ENCODE measurements at places on chromosomes 5 and 9.

DNA sequence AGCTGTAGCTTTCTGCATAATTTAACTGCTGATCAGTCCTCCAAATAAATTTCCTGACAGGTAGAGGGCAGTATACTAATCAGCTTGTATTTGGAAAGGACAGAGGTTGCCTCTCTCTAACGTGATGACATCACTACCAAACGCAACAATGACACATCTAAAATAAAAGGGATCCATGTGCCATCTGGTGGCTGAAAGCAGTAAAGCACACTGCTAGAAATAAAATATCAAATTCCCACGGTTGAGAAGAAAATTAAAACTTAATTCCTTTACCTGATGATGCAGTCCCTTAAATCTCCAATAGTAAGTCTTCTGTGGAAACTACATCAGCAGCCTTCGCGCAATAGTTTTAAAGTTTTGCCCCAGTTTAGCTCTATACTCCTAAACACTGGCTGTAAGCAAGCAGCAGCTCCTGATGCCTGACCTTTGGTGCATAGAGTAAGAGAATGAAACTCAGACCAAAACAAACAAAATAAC, 54.5 kb downstream of the DIAPH1 start:
- DNase-seq: peak; percentile 88

GRCh38 chr5:103990064-103990463, 427.5 kb upstream of the NUDT12 start:
- DNase-seq: no peak

- DNase-seq: no peak
These were observed 63.1 kb downstream of the ADAMTS6 start for GRCh38 chr5:65418661-65419060.

GRCh38 chr5:61817472-61818326, 485.6 kb downstream of the ZSWIM6 start:
- DNase-seq: peak; percentile 54

GRCh38 chr9:31519826-31520225, 864.6 kb upstream of the ACO1 start:
- DNase-seq: no peak

DNA sequence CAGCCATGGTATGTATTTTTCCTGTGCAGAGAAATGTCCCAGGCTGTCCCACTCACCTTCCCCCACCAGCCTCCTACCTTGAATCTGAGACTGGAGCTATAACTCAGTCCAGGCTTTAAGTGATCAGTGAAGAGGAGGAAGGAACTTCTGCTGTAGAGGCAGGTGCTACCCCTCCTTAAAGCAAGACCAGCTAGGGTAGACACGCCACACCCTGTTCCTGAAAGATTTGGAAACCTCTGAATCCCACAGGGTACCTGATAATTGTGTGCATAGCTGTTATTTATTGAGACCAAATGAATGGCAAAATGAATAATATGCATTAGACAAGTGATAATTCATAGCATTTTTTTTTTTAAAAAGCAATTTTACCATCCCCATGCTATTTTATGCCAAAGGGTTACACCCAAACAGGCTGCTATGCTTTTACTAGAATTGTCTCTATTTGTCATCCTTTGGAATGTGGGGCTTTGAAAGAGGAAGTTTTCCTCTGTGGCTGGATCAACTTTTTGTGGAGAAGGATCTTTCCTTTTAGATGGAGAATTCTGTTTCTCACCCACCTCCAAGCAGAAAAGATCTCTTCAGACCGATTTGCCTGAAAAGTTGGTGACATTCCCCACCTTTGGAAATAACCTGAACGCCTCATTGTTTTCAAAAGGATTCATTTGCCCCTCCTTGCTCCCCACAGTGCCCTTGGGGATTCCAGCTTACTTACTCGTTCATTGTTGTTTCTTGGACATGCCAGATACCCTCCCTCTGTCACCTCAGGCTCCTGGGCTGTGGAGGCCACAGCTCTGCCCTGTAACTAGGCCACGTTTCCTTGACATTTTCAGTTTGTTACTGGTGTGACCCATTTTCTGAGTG, 248.7 kb downstream of the NR3C1 start:
- no peak for DNase-seq

- no peak for DNase-seq
These were observed 34.1 kb upstream of the NR4A3 start for GRCh38 chr9:99787556-99787955.

DNA sequence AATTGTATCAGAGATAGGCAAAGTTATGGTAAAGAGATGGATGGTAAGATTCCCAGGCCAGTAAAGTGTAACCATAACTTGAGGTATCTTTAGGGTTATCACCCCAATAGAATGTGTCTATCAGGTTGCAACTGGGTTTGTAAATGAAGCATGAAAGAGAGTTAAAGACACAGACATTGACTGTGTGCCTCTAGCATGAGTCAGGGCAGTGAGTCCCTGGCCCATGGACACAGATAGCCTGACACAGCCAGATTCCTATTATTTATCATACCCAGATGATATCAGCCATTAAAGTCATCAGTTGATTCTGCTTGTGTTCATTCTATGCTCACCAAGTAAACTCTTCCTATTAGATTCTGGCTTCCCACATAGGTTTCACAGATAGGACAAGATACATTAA, 33.5 kb upstream of the SNAPC3 start:
- DNase-seq: no peak

DNA sequence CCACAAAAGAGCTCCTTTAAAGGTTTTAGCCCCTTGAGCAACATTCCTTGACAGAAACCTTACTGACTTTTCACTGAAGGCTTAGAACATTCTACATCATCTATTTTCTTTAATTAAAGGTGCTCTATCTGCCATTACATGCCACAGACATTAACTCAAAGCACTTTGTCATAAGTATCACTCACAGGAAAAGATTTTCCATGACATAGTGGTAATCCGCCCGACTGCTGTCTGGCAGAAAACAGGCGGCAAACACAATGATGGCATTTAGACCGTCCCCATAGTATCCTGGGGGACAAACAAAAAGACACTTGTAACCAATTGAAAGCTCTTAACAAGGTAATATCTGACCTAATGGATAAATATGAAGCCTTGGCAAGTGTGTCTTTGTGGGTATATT, 126.2 kb upstream of the PCA3 start:
- no peak for DNase-seq

GRCh38 chr5:68334553-68334886, 119.0 kb downstream of the PIK3R1 start:
- no peak for DNase-seq

- no peak for DNase-seq
These were observed 3.6 kb upstream of the CPLX2 start for GRCh38 chr5:175867587-175868347.

- DNase-seq: no peak
These were observed 2.8 kb upstream of the STOML2 start for GRCh38 chr9:35105571-35106342.

DNA sequence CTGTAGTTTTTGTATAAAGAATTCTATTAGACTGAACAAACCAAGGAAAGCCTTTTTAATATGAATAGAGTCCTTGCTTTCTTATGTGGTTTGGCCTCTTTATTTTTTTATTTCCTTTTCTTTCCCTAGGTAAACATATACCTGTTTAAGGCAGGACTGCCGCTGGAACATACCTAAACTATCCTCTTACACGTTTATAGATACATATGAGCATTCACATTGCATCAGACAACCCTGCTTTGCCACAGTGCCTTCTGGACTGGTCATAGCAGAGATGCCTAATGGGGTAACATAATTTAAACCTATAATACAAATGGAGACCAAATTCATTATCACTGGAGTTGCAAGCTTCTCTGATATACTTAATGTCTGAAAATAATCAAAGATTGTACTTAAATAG, 12.5 kb downstream of the GRAMD2B start:
- DNase-seq: no peak

- peak; percentile 64 for DNase-seq
These were observed 30.5 kb upstream of the DAB2IP start for GRCh38 chr9:121620777-121621449.

GRCh38 chr5:74141053-74141452, 499.5 kb downstream of the ENC1 start:
- DNase-seq: no peak

- no peak for DNase-seq
These were observed 31.9 kb downstream of the ANKRD33B start for GRCh38 chr5:10595672-10596309.

DNA sequence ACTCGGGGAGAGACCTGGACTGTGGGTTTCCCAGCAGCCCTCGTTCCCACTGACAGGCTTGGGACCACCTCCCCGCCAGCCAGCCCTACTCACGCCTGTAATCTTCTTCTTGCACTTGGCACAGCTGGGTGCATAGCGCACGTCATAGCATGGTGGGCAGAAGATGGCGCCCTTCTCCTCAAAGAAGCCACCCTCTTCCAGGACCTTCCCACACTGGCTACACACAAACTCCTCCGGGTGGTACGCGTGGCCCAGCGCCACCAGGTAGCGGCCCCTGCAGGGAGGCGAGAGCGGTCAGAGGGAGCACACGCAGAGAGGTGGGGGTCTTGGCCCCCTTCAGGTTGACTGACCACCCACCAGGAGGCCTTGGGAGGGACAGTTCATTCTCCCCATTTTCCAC, 9.4 kb downstream of the PDLIM7 start:
- DNase-seq: no peak

- no peak for DNase-seq
These were observed 35.0 kb downstream of the TPPP start for GRCh38 chr5:658103-658502.

- no peak for DNase-seq
These were observed 129.1 kb downstream of the PLK2 start for GRCh38 chr5:58330781-58331180.

- DNase-seq: no peak
These were observed 170.5 kb downstream of the GABBR2 start for GRCh38 chr9:98538203-98538602.

DNA sequence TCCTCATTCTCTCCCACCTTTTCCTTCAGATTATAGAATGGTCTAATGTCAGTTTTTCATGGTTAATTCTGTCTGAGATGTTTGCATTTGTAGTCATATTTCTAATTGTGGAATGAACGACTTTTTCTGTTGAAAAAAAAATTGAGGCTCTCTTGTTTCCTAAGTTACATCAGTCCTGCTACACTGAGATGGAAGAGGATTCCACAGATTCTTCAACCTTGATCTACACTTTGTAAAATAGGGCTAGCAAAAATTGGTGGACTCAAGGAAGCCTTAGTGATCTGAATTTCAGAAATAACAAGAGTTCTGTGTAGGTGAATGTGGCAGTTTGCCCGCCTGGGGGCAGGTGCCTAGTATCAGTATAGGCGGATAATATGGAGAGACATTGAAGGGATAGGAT, 51.9 kb downstream of the ERBIN start:
- no peak for DNase-seq

GRCh38 chr9:109295221-109296130, 25.4 kb downstream of the EPB41L4B start:
- no peak for DNase-seq

DNA sequence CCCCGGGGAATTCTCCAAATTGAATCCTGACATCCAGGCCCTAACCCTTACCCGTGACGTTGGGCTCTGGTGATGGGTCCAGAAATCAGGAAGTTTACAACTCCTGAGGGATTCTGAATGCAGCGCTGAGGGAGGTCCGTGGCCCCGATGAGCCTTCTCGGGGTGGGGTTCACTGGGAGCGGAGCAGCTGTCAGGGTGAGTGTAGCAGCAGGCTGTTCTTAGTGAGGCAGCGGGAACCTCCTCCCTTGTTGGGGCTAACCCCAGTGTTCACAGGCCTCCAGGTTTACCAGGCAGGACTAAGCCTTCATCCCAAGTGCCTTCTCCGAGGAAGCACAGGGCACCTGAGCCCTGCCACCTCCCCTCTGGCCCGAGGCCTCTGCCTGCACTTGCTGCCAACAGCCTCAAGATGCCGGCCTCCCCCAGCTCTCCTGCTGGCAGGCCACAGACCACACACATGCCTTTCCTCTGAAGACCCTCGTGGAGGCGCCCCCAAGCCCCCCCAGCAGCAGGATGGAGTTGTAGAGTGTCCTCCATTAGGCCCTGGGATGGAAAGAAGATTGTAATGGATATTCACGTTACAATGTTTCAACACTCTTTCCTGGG, 7.3 kb upstream of the ADAMTS16 start:
- no peak for DNase-seq

DNA sequence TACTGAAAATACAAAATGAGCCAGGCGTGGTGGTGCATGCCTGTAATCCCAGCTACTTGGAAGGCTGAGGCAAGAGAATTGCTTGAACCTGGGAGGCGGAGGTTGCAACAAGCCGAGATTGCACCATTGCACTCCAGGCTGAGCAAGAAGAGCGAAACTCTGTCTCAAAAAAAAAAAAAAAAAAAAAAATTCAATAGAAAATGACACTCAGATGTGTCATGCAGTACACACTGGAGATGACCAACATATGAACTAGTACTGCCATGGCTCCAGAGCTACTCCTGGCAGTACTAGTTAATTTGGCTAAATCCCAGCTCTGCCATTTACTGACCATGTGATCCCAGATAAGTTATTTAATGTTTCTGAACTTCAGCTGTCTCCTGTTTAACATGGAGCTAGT, 7.3 kb downstream of the ATOX1 start:
- DNase-seq: no peak

DNA sequence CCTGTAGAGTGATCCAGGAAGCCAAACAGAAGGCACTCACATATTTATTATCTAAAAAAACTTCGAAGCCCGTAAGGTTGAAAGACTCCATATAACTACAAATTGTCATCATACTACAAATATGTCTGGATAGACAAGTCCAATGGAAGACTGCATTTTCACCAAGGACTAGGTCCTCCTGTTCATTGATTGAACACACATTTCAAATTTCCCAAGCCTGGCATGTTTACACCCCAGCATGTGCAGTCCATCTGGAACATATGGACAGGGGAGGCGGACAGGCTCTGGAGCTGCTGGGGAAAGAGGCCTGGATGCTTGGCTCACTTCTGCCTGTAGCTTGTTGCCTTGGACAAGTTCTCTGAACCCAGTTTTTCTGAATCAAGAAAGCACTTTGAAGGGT, 378.7 kb downstream of the ENC1 start:
- no peak for DNase-seq

DNA sequence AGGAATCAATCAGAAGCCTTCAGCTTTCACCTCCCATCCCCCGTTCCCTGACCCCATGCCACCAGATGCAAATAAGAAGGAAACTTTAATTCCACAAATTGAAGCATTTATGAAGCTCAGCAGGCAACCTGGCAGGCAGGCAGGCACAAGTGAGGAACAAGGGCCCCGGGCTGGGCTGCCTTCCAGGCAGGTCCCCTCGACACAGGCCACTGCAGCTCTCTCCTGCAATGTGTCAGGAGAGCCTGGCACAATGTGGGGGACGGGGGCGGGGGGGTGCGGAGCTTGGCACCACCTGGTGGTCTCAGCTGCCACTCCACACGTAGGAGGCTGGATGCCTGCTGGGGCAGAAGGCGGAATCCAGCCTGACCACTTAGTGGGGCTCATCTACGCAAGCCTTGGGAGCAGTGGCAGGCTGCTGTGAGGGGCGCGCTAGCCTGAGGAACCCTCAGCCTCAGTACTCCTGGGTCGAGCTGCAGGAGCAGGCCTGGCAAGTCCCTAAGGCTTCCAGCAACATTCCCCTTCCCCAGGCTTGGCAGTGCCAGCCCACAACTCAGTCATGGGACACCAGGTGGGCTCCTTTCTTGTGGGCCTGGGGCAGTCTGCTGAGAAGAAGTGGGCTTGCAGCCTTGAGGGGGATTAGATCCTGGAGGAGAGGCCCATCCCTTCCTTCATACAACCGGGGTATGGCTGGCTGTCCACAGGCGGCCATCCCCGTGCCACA, 50.2 kb upstream of the KCNMB1 start:
- no peak for DNase-seq
